ENCODE measurements at places on chromosomes 2 and 18. TPM values are rescaled to one million over a fixed set of nuclear protein-coding genes. Genes with fewer than 3 reads are reported as not detected.

DNA sequence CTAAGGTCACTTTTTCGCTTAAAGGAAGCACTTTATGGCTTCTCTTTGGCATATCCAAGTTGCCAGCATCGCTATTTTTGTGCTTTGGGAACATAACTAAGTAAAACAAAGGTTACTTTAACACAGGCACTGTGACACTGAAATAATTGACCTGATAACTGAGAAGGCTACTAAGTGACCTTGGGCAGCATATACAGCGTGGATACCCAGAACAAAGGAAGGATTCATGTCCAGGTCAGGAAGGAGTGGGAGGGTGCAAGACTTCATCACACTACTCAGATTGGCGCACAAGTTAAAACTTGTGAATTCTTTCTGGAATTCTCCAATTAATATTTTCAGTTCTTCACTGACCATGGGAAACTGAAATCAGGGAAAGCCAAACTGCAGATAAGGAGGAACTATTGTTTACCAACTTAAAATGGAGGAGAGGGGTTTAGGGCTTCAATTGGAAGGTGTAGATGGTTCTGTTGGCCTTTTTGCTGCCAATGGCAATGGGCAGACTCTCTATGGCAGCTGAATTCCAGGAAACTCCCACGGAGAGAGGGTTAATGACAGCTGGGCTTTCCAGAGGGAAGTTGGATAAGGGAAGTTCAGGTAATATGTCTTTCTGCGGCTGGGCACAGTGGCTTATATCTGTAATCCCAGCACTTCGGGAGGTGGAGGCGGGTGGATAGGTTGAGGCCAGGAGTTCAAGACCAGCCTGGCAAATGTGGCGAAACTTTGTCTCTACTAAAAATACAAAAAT lies 45.3 kb downstream of the COMMD1 start:
- DNase-seq, result no peak

GRCh38 chr2:182728014-182728413 lies 12.0 kb downstream of the DNAJC10 start:
- no peak for DNase-seq

GRCh38 chr2:84875213-84875560 lies 5.7 kb downstream of the TRABD2A start:
- DNase-seq, result no peak

DNA sequence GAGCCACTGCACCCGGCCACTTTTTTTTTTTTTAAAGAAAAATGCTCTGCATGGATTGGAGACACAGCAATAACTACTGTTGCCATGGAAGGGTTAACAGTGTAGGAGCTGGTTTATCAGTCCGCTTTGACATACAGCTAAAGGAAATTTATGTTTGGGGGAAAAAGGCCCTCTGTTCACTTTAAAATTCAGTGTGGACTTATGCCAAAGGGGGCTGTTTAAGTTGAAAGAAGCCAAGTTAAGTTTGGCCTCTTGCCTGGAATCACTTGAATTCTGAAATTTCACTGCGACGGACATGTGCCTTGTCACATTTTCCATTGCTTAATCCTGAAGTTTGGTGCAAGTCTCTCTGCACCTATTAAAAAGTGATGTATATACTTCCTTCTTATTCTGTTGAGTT lies 3.1 kb downstream of the KCNE4 start:
- peak; percentile 93 for DNase-seq

GRCh38 chr2:186531257-186531775 lies 45.3 kb downstream of the ZC3H15 start:
- DNase-seq, result no peak

DNA sequence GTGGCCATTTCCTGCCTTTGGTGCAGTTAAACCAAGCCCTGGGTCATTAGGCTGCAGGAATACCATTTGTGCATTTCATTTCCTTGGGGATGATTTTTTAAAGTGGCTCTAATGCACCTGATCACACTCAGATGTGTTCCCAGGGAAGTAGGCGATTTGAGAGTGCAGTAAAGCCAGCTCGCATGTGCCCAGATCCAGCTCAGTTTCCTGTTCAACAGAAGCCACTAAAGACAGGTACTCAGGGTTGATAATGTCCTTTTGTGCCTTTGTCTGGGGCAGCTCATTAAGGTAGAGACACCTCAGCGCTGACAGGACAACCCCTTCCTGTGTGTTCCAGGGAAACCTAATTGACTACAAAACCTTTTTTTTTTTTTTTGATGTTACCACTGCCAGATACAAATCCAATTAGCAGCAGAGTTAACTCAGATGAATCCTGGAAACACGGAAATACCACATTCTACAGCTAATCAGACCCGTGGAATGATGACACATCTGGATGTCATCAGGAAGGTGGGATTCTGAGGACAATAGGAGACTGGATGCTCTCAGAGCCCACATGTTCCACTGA lies 15.2 kb upstream of the CHRNA1 start:
- DNase-seq, result no peak

DNA sequence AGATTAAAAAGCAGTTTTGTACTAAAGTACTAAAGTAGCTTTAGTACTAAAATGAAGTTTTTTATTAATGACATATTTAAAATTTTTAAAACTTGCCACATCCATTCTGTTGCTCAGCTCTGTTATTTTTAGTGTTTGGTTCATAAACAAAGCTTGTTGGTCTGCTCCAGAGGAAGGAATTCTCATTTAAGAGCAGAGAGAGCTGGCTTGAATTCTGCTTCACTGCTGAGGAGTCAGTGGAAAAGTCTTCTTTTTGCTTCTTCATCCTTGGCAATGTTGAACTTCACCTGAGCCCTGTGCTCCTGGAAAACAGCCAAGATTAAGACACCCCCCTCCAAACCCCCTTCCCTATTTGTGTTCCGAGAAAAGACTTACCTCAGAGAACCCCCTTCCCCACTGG lies 40.6 kb downstream of the TMEM87B start:
- peak; percentile 23 for DNase-seq

DNA sequence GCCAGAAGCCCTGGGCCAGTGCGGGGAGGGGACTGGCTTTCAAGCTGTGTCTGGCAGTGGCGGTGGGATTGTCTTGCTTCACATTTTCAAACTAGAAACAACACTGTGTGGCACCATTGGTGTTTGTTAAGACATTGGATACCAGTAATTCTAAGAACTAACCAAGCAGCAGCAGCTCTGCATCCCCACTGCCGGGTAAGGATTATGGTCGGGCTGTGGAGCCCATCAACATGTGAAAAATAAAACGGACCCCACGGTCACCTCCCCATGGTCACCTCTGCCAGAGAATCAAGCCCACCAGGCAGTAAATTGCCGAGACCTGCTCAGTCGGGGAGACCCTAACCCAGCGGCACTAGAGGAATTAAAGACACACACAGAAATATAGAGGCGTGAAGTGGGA lies 65.3 kb downstream of the C18orf63 start:
- no peak for DNase-seq

DNA sequence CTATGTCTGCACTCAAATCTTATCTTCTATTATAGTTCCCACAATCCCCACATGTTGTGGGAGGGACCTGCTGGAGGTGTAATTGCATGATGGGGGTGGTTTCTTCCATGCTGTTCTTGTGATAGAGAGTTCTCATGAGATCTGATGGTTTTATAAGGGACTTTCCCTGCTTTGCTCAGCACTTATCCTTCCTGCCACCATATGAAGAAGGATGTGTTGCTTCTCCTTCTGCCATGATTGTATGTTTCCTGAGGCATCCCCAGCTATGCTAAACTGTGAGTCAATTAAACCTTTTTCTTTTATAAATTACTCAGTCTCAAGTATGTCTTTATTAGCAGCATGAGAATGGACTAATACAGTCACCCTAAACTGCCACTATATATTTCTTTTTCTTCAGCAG lies 79.1 kb downstream of the SH3YL1 start:
- DNase-seq, result no peak

DNA sequence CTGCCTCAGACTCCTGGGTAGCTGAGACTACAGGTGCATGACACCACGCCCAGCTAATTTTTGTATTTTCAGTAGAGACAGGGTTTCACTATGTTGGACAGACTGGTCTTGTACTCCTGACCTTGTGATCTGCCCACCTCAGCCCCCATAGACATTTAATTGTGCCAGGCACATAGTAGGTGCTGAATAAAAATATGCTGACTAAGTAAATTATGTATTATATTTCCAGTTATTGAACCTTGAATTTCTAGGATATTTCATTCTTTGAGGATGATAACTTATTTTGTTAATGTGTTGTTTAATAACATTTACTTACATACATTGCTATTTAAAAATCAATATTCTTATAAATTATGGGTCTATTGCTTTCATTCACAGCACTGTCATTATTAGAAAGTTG lies 190.4 kb upstream of the LRRTM4 start:
- no peak for DNase-seq

PREB gene
- 35.2 TPM for polyA plus RNA-seq

HTR2B gene
- polyA plus RNA-seq, result 0.08 TPM

NPPC gene
- 0.90 TPM for polyA plus RNA-seq

ALKAL2 gene
- 1.9 TPM for polyA plus RNA-seq

TUBA4B gene
- 0.15 TPM for polyA plus RNA-seq

AKAIN1 gene
- not detected for polyA plus RNA-seq

Measured in muscle of back (tissue), 13 donors.